ENCODE measurements at places on chromosomes 16 and 17. TPM values are rescaled to one million over a fixed set of nuclear protein-coding genes. Genes with fewer than 3 reads are reported as not detected.

DNA sequence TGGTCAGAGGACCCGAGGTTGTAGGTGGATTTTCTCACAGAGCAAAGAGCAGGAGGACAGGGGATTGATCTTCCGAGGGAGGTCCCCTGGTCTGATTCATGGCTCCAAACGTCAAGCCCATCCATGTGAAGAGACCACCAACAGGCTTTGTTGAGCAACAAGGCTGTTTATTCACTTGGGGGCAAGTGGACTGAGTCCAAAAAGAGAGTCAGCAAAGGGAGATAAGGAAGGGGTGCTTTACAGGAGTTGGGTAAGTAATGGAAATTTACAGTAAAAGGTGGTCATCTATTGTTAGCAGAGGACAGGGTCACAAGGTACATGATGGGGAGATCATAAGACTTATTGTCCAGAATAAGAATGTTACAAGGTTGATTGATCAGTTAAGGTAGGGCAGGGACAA, 2285.8 kb downstream of the TP53TG3F start:
- DNase-seq = no peak
- no peak overlapping the region for H3K27ac ChIP-seq

- no peak for DNase-seq
- no peaks in the 10 kb centered on the region for H3K27me3 ChIP-seq
- H3K36me3 ChIP-seq = peaks cover 74% of the 10 kb centered on the region
- peak overlapping the region; percentile 88 for H3K4me3 ChIP-seq
- H3K4me1 ChIP-seq = peaks cover 48% of the 10 kb centered on the region
Observed at GRCh38 chr17:42289611-42290181, 1.4 kb downstream of the STAT5A start.

DNA sequence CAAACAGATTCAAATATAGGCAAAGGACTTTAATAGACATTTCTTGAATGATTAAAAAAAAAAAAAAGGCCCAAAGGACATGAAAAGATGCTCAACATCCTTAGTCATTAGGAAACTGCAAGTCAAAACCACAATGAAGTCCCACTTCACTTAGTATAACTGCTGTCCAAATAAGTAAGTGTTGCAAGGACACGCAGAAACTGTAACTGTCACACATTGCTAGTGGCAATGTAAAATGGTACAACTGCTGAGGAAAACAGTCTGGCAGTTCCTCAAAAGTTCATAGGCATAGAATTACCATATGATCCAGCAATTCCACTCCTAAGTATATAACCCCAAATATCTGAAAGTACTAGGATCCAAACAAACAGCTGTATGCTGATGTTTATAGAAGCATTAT, 112.7 kb downstream of the BRIP1 start:
- no peak overlapping the region for H3K27ac ChIP-seq
- peaks cover 54% of the 10 kb centered on the region for H3K36me3 ChIP-seq
- H3K27me3 ChIP-seq = no peaks in the 10 kb centered on the region
- DNase-seq = no peak
- peaks cover 24% of the 10 kb centered on the region for H3K4me1 ChIP-seq

- peaks cover 58% of the 10 kb centered on the region for H3K27me3 ChIP-seq
- H3K4me1 ChIP-seq = peaks cover 34% of the 10 kb centered on the region
- no peak for DNase-seq
- no peak overlapping the region for H3K27ac ChIP-seq
- no peak overlapping the region for H3K4me3 ChIP-seq
- H3K36me3 ChIP-seq = no peaks in the 10 kb centered on the region
Observed at GRCh38 chr17:55730808-55731207, 8.1 kb upstream of the TMEM100 start.

DNA sequence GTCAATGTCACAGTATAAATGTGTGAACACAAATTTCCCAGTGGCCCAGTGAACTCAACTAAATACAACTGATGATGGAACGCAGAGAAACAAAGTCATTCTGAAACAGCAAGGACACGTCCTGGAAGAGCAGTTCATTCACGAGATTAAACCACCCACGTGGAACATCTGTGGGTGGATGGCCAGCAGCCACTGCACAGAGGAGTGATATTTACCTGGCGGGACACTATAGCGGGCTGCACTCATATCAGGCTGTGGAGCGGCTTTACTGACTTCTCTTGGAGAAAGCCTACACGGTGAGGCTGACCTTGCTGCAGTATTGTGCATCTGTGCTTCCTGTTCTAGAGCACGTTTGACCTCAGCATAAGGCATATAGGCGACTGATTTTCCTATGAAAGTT, 87.3 kb downstream of the TTC19 start:
- DNase-seq = no peak
- peaks cover 66% of the 10 kb centered on the region for H3K36me3 ChIP-seq
- no peaks in the 10 kb centered on the region for H3K27me3 ChIP-seq
- no peak overlapping the region for H3K4me3 ChIP-seq
- peak overlapping the region; percentile 59 for H3K27ac ChIP-seq
- H3K4me1 ChIP-seq = peaks cover 17% of the 10 kb centered on the region

- no peaks in the 10 kb centered on the region for H3K4me1 ChIP-seq
- H3K27ac ChIP-seq = no peak overlapping the region
Observed at GRCh38 chr17:3528880-3529511, 28.6 kb downstream of the TRPV3 start.

DNA sequence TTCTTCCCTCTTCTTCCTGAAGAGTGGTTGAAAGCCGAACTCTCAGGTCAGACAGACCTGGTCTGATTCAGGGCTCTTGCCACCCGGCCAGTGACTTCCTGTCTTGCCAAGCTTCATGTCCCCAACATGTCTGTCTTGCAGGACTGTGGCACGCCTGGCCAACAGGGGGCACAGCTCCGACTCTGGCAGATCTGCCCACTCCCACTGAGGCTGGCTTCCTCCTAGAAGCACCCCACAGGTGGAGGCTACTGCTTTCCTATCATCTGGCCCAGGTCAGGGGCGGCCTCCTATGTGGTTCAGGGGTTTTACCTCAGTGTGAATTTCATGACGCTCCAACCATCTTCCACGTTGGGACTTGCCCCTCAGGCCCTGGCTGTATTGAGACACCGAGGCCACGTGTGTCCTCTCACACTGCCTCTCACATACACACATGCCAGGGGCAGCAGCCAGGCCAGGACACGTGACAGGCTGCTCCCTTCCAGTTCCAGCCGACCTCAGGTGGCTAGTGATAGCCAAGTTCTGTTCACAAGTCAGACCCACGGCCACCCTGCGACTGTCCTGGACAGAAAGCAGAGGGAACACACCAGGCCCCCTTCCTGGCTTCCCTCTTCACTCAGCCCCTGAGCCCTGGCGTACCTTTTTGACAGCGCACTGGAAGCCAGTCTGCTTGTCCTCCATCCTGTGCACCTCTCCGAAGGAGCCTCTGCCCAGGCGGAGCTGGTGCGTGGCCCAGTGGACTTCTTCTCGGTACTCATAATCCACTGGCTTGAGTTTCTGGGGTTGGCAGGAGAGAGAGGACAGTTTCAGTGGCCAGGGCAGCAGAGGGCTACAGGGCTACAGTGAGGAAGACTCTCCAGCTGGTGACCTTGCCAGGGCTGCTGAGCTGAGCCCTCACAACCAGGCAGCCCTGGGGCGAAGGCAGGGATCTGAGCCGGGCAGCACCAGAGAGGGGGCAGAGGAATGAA, 22.6 kb upstream of the SPATA32 start:
- H3K27ac ChIP-seq = peak overlapping the region; percentile 69
- no peaks in the 10 kb centered on the region for H3K27me3 ChIP-seq
- DNase-seq = no peak
- H3K4me1 ChIP-seq = peaks cover 7% of the 10 kb centered on the region

DNA sequence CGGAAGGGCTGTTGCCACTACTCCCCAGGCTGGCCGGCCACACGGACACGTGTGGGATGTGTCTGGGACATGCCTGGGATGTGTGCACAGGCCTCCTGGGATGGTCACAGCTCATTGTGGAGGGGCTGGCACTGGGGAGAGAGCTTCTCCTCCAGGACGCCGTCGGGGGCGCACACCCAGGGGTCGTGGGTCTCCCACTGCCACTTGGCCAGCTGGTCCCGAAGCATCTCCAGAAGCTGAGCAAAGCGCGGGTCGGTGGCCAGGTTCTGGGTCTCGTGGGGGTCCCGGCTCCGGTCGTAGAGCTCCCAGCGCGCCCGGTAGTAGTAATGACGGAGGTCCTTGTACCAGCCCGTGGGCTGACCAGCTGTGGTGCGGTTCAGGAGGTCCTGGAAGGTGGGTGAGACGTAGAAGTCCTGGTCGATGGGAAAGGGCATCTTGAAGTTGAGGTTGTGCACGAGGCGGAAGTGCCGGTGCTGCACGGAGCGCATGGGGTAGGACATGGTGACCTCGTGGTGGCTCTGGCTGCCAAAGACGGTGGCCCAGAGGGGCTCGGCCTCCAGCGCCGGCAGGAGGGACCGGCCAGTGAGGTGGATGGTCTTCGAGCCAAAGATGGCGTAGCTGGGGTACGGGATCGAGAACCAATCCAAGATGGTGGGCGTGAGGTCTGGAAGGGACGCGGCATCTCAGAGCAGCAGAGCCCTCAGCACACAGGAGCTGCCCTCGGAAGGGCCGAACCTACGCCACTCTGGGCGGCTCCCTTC, 9.6 kb downstream of the SGSH start:
- no peak overlapping the region for H3K27ac ChIP-seq
- no peak overlapping the region for H3K4me3 ChIP-seq
- DNase-seq = no peak
- H3K4me1 ChIP-seq = no peaks in the 10 kb centered on the region
- no peaks in the 10 kb centered on the region for H3K27me3 ChIP-seq
- H3K36me3 ChIP-seq = peaks cover 8% of the 10 kb centered on the region

GRCh38 chr17:601926-602303, 112.7 kb downstream of the VPS53 start:
- no peak overlapping the region for H3K4me3 ChIP-seq
- peaks cover 41% of the 10 kb centered on the region for H3K36me3 ChIP-seq
- no peak overlapping the region for H3K27ac ChIP-seq
- peaks cover 11% of the 10 kb centered on the region for H3K4me1 ChIP-seq
- H3K27me3 ChIP-seq = no peaks in the 10 kb centered on the region

DNA sequence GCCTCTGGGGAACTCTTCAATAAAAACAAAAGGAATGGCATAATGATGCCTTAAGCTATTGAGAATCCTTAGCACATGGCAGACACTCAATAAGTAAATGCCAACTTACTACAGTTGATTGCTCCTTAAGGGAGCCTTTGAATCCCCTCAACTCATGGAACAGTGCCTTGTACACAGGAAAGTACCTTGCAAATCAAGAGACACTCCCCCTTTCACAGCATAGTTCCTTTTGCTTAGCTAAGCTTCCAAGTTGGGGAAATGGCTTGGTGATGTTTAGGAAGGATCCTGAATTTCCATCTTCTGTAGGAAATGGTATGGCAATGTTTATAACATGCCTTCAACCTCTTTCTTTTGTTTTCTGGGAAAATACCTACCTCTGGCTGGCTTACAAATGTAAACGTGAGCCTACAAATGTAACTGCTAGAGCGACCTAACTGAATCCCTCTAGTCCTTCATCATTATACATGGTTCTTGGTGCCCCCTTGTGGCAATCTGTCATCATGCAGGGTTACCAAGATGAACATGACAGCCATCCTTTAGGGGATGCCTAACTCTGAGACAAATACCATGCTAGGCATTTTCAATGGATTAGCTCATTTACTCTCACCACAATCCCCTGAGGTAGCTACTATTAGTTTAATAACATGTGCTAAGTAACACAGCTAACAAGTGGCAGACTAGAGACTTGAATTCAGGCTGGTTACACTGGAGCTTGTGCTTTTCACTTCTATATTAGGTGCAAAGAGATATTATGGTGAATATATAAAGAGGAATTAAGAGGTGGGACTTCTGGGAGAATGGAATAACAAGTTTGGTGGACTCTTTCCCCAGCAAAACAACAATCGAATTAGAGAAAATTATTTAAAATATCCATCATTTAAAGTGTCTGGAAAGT, 65.0 kb downstream of the MMD start:
- H3K36me3 ChIP-seq = peaks cover 5% of the 10 kb centered on the region
- H3K4me1 ChIP-seq = peaks cover 6% of the 10 kb centered on the region
- no peak overlapping the region for H3K4me3 ChIP-seq
- peak; percentile 65 for DNase-seq

- H3K36me3 ChIP-seq = no peaks in the 10 kb centered on the region
- H3K27me3 ChIP-seq = peaks cover 3% of the 10 kb centered on the region
- no peak overlapping the region for H3K4me3 ChIP-seq
- no peak overlapping the region for H3K27ac ChIP-seq
- no peak for DNase-seq
Observed at GRCh38 chr16:26898200-26898599, 168.5 kb upstream of the C16orf82 start.

DNA sequence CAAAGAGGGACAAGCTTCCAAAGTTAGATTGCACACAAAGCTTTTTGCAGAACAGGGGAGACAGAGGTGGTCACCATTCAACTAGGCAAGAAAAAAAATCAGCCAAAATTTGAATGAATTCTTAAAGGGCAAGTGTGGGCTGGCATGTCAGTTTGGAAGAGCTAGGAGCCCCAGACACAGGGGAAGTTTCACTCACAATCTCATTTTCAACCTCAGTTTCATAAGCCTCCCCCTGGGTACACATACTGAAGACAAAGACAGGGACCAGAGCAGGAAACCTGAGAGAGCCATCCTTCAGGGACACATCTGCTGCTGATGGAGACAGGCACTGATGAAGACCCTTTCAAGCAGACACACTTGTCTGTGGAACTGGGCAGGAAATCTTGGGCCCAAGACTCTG, 106.3 kb upstream of the PSMD7 start:
- peaks cover 1% of the 10 kb centered on the region for H3K4me1 ChIP-seq
- no peaks in the 10 kb centered on the region for H3K36me3 ChIP-seq
- H3K27ac ChIP-seq = no peak overlapping the region
- no peak for DNase-seq
- H3K27me3 ChIP-seq = peaks cover 2% of the 10 kb centered on the region

- DNase-seq = no peak
- no peak overlapping the region for H3K4me3 ChIP-seq
- H3K4me1 ChIP-seq = peaks cover 19% of the 10 kb centered on the region
Observed at GRCh38 chr17:45022655-45023339, 28.6 kb downstream of the DCAKD start.

GRCh38 chr17:82299452-82299851, 18.0 kb downstream of the CD7 start:
- H3K4me1 ChIP-seq = peaks cover 63% of the 10 kb centered on the region
- peak; percentile 35 for DNase-seq
- no peaks in the 10 kb centered on the region for H3K27me3 ChIP-seq
- H3K27ac ChIP-seq = peak overlapping the region; percentile 100
- H3K4me3 ChIP-seq = peak overlapping the region; percentile 89

DNA sequence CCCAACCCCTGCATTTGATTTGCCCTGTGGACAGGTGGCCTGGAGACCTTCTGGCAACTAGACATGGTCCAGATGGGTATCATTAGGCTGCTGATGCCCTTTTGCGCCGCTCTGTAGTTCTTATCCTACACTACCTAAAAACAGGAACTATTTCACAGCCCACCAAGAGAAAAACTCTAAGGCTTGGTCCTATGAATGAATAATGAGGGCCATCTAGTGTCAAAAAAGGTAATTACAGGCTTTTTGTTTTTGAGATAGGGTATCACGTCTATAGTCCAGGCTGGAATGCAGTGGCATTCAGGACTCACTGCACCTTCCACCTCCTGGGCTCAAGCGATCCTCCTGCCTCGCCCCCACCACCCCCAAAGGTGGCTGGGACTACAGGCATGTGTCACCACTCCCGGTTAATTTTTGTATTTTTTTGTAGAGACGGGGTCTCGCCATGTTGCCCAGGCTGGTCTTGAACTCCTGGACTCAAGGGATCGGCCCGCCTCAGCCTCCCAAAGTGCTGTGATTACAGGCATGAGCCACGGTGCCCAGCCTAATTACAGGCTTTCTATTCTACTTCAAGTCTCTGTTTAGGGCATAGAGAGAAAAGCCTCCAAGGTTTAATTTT, 20.9 kb downstream of the COIL start:
- peak overlapping the region; percentile 65 for H3K27ac ChIP-seq
- DNase-seq = no peak
- H3K27me3 ChIP-seq = no peaks in the 10 kb centered on the region
- peaks cover 70% of the 10 kb centered on the region for H3K36me3 ChIP-seq
- no peak overlapping the region for H3K4me3 ChIP-seq

The BAHCC1 gene
- total RNA-seq = 0.91 TPM

The PRCD gene
- total RNA-seq = not detected

The ZP2 gene
- not detected for total RNA-seq

The ABCA6 gene
- not detected for total RNA-seq

The ACSM5 gene
- total RNA-seq = not detected

The TVP23B gene
- total RNA-seq = 37.5 TPM

The NACA2 gene
- not detected for total RNA-seq

Data from activated T-helper 2 cell treated with anti-CD3 and anti-CD28 coated beads, Interferon-gamma antibody, Interleukin-2, Interleukin-4, amounts not matched to agents 10 μg/mL and 5 μg/mL and 100 μg/mL, durations not matched to agents 14 hours and 24 hours and 36 hours (primary cell).